NCI-H226 (cell line): ENCODE measurements at places on chromosomes 1 and 21.

DNA sequence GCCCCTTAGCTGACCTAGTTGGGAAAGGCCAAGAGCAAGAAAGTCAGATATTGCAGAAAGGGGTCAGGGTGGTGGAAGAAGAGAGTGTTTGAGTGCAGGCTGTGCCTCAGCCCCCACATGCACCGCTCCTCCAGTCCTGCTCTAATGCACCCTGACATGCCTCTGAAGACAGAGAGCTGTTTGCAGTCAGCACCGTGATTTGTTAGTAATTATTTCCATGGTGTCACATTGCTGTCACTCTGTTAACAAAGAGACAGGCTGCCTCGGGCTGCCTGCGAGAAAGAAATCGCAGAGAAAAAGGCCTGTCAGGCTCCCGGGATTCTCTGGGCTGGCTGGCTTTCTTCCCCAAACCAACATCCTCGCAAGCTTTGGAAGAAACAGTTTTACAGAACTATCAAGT is 58.3 kb downstream of the ERI3 start:
- DNase-seq: no peak

DNA sequence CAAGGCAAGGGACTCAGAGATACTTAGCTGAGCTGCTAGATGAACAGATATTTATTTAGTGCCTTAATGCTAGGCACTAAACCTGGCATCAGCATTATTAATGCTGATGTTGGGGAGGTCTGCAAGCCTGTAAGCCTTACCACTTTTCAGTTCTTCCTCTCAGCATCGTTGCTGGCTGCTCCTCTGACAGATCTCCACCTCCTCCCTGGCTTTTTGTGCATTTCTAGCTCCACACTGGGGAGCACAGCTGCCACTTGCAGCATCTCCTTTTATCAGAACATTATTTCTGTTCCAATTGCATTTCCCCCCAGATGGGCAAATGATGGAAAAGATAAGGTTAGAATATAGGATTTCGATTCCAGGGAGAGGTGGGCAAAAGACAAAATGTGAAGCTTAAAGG is 34.8 kb downstream of the CACNA1E start:
- no peak for DNase-seq

- DNase-seq: no peak
These were observed 128.5 kb upstream of the EDN2 start for GRCh38 chr1:41612953-41613352.

- DNase-seq: peak; percentile 5
These were observed 11.2 kb downstream of the PUM1 start for GRCh38 chr1:31054349-31054748.

GRCh38 chr1:6822530-6823359 is 37.5 kb downstream of the CAMTA1 start:
- no peak for DNase-seq

- DNase-seq: peak; percentile 90
These were observed 30.5 kb upstream of the LRIG2 start for GRCh38 chr1:113042285-113043143.

DNA sequence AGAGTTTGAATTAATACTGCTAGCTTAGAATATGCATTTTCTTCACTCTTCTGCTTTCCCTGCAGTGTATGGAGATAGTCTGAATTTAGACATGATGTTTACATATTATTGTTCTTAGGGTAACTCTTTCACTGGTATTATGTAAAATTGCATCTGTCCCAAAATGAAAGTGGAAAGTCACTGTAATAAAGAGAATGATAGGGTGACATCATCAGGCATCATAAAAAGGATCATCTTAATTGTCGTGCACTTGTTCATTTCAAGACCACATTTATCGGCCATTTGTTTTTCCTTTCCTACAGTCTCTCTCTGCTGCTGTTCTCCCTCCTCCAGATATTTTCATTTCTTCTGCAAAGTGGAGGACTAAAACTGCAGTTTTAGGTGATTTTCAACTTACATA is 61.9 kb upstream of the ZNF281 start:
- no peak for DNase-seq

DNA sequence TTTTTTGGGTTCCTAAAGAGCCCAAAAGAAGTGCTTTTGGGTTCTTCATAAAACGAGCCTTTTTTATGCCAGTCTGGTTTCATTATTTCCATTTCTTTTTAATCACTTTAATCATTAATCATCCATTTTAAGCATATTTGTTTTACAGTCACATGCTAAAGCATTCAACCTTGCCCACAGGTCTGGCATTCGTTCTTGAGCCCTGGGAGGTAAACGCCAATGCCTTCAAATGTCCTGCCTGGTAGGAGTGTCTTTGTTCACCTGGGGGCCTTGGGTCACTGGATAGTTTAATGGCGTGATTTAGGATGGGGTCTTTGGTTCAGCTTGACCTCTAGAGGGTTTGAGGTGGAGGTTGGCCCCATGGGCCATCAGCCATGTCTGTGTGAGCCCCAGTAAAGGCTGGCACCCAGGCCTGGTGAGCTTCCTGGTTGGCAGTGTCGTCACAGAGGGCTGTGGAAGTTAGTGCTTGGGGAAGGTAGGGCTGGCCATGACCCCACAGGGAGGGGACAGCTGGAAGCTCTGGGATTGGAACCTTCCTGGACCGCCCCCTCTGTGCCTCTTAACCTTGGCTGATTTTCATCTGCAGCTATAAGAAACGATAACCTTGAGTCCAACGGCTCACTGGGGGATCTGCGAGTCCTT is 20.2 kb downstream of the C1orf174 start:
- no peak for DNase-seq

DNA sequence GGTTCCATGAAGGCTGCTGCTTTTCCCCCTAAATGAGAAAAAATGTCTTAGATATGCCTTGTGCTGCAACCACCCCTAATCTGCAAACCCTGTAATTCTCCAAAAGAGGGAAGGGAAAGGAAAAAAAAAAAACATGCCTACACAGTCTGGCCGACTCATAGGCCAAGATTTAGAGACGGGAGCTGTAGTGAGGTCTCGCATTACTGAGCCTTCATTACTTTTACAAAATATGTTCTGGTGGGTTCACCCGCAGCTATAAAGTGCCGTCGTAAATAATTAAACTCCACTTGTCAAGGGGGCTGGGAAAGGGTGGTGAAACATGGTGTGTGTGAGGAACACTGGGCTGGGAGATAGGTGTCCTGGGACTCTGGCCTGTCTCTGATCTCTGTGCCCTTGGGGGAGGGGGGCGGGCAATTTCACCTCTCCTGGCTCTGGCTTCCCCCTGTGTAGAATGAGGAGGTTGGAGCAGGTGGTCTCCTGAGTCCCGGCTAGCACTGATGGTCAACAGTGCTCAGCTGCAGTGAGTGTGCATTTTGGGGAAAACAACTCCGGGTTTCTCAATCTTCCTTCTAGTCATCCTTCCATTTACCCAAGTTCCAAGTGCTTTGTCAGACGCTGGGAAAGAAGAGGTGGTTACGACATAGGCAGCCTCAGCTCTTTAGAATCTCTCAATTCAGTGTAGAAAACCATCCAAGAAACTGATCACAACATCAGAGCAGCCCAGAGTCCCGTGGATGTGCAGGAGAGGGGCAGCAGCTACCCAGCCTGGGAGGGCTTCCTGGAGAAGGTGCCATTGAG is 82.3 kb downstream of the ACTL8 start:
- DNase-seq: no peak

DNA sequence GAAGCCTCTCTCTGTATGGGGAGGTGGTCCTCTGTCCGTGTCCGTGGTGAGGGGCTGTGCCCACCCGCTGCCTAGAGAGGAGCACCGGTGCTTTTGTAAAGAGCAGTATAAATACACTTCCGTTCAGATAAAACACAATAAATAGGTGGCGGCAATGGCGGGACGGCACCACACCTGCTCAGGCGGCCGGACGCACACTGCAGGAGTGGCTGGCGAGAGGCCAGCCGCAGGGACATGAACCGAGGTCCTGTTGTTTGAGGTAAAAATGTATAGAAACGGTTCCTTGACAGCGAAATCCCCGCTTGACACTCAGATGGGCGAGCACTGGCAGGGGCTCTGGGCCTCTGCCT is 40.8 kb downstream of the KRTAP10-1 start:
- DNase-seq: no peak

GRCh38 chr1:229065613-229066012 is 205.3 kb upstream of the RAB4A start:
- DNase-seq: no peak

GRCh38 chr1:63590166-63590560 is 3.0 kb upstream of the PGM1 start:
- no peak for DNase-seq

DNA sequence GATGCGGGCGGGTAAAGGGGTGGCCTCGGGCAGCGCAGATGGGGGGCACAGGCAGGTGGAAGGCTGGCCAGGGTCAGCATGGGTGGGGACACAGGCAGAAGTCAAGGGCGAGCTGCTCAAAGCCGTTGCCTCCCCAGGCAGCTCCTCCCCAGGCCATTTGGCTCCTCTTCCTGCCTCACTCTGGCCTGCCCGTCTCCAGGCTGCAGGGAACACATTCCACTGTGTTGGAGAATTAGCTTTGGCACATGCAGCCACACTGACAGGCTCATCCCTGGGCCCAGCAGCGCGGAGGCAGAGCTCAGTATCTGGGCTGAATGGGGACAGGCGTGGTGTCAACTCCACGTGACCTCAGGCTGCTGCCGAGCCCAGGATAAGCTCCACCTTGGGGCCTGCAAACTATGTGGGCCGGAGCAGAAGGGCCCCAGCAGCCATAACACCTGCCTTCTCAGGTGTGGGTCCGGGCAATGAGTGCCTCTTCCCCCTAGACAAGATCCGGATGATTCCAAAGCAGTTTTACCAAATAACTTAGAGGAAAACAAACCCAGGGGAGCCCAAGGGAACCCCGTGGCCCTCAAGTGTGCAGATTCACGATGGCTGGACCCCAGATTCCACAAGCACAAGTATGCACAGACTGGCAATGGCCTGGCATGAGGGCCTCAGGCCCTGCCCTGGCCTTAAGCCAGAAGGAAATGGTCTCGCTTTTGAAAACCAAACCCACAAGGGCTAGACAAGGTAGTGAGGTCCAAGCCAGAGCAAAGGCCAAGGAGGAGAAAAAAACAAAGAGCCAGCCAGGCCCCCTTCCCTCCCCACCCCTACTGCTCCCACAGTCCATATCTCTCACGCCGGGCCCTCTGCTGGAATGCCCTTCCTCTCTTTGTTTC is 40.2 kb downstream of the HSPG2 start:
- DNase-seq: no peak

DNA sequence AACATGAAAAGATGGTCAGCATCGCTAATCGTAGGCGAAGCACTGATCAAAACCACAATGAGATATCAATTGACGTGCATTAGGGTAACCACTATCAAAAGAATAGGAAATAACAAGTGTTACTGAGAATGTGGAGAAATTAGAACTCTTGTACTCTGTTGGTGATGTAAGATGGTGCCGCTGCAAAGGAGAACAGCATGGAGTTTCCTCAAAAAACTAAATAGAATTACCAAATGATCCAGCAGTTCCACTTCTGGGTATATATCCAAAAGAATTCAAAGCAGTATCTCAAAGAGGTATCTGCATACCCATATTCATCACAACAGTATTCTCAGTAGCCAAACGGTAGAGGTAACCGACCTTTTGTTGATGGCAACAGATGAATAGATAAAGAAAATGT is 8.3 kb upstream of the CD101 start:
- no peak for DNase-seq

DNA sequence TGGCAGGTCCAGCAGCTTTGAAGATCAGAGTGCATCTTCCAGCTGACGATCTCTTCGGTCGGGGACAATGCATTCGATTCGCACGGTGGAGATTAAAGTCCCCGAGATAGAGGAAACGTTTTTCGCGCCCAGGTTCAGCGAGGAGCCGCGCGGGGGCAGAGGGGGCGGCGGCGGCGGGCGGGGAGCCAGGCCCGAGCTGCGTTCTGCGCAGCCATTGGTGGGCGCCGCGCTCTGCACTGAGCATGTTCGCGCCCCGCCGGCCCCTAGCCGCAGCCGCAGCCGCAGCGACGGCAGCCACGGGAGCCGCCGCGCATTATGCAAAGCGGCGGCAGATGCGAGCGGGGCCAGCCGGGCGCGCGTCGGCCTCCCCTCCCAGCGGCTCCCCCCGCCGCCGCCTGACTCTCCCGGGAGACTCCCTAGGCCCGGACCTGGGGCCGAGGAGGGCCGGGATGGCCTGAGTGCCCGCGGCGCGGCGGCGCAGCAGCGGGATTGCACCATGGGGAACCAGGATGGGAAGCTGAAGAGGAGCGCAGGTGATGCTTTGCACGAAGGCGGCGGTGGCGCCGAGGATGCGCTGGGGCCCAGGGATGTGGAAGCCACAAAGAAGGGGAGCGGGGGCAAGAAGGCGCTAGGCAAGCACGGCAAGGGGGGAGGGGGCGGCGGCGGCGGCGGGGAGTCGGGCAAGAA is at the start of gene FMN2:
FMN2 (plus strand) TSS at position 270 of the 687 bp plus-strand sequence; CDS start at position 497, 227 bp downstream.
- DNase-seq: peak; percentile 62

DNA sequence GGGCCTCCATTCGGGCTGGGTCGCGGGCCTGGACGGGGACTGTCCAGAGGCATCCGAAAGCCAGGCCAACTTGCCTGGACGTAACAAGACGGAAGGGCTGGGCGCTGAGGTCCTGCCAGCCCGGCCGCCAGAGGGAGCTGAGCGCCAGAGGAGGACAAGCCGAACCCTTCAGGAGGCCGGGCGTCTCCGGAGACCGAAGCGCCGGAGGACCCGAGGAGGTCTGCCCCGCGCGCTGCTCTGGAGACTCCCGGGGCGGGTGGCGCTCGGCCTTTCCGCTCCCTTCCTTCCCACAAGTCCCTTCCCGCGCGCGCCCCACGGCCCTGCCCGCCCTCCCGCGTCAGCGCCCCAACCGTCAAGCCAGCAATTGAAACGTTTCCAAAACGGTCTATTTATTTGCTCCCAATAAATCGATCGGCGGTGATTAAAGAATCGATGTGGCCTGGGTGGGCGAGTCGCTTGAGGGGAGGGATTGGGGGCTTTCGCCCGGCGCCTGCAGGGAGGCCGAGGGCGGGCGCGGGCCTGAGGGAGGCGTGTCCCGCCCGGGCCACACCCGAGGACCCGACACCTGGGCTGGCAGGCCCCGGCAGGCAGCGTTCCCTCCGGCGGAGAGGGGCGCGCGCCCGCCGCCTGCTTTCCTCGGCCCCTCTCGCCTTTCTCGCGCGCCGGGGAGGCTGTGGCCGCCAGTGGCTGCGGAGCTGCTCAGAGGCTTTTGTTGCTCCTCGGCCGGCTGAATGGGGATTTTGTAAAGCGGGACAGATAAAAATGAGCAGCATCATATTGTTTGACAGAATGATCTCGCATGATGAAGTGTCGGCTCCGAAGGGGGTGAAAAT is 5.2 kb upstream of the FOXD3 start:
- DNase-seq: no peak

GRCh38 chr1:247451388-247452010 is 6.4 kb downstream of the OR2B11 start:
- no peak for DNase-seq

- peak; percentile 53 for DNase-seq
These were observed 14.4 kb downstream of the SMYD3 start for GRCh38 chr1:246492611-246493245.
